Dermis blood vessel endothelial cell (primary cell): ENCODE measurements at places on chromosomes 5 and 9. TPM values are rescaled to one million over a fixed set of nuclear protein-coding genes. Genes with fewer than 3 reads are reported as not detected.

- DNase-seq = no peak
These were observed 2.4 kb downstream of the MACIR start for GRCh38 chr5:103260951-103261350.

- DNase-seq = no peak
These were observed 35.2 kb upstream of the PDE8B start for GRCh38 chr5:77175231-77175630.

DNA sequence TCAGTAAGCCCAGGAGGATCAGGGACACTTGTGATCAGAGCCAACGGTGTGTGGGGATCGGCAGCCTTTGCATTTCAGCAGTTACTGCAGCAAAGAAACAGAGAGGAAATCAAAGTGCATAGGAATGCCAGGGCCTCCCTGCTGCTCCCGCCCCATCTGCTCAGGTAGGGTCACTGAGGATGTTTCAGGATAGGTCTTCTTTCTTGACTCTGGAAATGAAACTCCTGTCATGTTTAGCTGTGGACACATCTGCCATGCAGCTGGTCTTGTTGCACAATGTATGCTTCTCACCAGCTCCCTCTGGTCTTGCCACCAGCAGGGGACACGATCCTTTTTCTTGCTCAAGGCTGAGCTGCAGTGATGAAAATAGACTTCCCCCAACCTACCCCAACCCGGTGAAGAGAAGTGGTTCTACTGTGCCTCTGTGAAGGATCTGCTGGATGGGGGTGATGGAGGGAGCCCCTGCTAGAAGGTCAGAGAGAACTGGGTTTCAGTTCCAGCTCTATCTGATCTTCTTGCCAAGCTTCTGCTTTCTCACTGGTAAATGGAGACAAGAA is 185.2 kb upstream of the KLF4 start:
- no peak for DNase-seq

- DNase-seq = peak; percentile 18
These were observed 50.7 kb downstream of the P4HA2 start for GRCh38 chr5:132176987-132177386.

Gene KIF4B
- total RNA-seq = 0.17 and 0.42 TPM in 2 replicates

DNA sequence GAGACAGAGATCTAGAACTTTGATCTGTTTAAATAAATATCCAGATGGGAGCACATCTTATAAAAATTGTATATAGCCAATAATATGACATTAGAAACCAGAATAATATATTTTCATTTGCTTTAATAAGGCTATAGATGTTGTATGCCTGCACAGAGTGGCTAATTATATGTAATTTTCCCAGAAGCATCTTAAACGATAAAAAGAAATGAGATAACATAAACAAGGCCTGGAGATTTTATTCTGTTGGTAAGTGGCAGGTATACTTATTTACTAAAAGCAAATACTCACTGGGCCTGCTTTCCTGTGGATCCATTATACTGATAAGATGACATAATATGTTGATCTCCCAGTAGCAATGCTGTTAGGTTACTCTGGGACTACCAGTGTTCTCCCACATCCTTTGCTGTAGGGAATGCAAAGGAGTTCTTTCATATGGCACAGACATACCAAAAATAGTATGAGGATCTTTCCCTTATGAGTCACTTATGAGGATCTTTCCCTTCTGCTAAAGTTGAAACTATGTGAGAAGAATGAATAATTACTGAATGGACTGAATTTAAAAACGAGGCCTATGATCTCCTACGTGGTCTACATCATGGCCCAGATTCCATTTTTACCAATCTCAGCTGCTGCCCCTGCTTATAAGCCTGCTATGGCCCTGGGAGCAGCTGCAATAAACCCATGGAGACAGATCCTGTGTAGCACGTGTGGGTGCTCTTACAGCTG is 112.1 kb downstream of the NUDT12 start:
- no peak for DNase-seq

DNA sequence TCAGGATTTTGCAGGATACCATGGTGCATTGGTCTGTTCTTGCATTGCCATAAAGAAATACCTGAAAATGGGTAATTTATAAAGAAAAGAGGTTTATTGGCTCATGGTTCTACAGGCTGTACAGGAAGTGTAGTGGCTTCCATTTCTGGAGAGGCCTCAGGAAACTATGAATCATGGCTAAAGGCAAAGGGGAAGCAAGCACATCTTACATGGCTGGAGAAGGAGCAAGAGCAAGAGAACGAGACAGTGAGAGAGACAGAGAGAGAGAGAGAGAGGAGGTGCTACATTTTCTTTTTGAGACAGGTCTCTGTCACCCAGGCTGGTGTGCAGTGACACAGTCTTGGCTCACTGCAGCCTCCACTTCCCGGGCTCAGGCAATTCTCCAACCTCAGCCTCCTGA is 43.9 kb downstream of the P4HA2 start:
- peak; percentile 28 for DNase-seq

- DNase-seq = peak; percentile 80
These were observed 16.4 kb upstream of the SPINK6 start for GRCh38 chr5:148186248-148187003.

Gene PAIP1
- total RNA-seq = 88.2 and 139 TPM in 2 replicates

GRCh38 chr9:125759764-125760129 is 12.6 kb downstream of the PBX3 start:
- DNase-seq = no peak

DNA sequence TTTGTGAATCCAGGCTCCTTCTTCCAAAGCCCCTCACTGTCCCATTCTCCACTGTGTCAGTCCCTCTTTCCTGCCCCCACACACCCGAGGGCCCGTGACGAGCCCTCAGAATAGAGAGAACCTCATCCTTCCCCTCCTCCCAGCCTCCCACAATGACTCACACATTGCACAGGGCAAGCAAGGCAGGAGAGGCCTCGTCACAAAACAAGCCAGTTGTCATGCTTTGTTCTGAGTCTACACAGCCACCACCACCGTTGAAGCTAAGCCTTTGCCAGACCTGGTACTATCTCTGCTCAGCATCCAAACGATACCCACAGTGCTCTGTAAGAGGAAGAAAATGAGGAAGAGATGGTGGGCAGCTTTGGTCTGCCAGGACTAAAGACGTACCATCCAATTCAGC is 142.2 kb upstream of the ZNF366 start:
- no peak for DNase-seq

GRCh38 chr5:125484272-125484741 is 737.9 kb upstream of the ZNF608 start:
- DNase-seq = peak; percentile 64

- no peak for DNase-seq
These were observed 372.0 kb downstream of the CDH9 start for GRCh38 chr5:26666371-26666770.

- DNase-seq = no peak
These were observed 58.0 kb downstream of the GRAMD2B start for GRCh38 chr5:126481243-126481642.

Gene SLC31A2
- 4.2 and 7.3 TPM in 2 replicates for total RNA-seq

DNA sequence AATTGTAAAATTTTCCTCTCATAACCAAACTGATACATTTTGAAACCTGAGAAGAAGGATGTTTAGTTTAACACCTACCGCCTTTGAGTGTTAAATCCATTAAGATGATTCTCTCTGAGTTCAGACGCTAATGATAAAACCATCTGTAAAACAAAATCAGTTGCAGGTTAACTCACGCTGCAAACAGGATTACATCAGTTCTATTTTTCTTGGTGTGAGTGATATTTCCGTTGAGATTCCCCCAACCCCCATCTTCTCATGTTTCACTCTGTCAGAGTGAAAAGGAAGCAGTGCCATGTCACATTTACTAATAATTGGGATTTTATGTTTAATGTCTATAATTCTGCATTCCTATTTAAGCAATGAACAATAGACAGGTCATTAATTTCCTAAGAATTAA is 146.5 kb downstream of the FANCC start:
- DNase-seq = peak; percentile 87

Gene RBM22
- 31.3 and 35.9 TPM in 2 replicates for total RNA-seq

- no peak for DNase-seq
These were observed 2025.5 kb upstream of the NUDT12 start for GRCh38 chr5:105587963-105588662.

Gene UNC13B
- 39.7 and 48.1 TPM in 2 replicates for total RNA-seq

DNA sequence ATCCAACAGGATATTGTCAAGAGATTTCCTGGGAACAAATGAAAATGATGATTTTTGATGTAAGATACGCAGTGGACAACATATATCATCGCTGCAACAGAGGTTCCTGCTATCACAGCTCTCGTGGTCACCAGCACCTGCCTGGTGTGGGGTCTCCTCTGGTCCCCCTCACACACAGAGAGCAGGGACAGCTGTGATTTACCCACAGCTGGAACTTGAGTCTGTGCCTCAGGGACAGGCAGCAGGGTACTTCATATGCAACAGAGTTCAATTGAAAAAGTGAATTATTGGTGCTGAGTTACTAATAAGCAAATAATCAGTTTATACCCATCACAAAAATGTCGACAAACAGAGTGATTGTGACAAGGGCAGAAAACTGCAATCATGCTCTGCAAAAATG is 93.4 kb downstream of the LMX1B start:
- DNase-seq = no peak

DNA sequence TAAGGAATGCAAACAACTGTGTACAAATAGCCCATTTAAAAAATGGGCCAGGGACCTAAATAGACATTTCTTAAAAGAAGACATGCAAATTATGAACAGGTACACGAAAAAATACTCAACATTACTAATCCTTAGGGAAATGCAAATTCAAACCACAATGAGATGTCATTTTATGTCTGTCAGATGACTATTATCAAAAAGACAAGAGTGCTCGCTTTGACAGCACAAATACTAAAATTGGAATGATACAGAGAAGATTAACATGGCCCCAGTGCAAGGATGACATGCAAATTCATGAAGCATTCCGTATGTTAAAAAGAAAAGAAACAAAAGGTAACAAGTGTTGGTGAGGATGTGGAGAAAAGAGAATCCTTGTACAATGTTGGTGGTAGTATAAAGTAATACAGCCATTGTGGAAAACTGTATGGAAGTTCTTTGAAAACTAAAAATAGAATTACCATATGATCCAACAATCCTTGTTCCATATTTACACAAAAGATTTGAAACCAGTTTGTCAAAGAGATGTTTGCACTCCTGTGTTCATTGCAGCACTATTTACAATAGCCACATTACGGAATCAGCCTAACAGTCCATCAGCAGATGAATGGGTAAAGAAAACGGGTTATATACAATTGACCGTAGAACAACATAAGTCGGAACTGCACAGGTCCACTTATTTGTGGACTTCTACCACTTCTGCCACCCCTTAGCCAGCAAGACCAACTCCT is 47.2 kb upstream of the PCAT7 start:
- no peak for DNase-seq

- no peak for DNase-seq
These were observed 4.7 kb upstream of the FOXB2 start for GRCh38 chr9:77014597-77015263.

Gene TMC1
- total RNA-seq = 0.74 and 3.4 TPM in 2 replicates

Gene CCDC171
- 0.68 and 0.98 TPM in 2 replicates for total RNA-seq

- peak; percentile 23 for DNase-seq
These were observed 1356.4 kb downstream of the EFNA5 start for GRCh38 chr5:106314221-106314824.

GRCh38 chr5:88536146-88536545 is 267.5 kb upstream of the TMEM161B start:
- no peak for DNase-seq

Gene GBA2
- 95.2 and 121 TPM in 2 replicates for total RNA-seq

Gene KIF24
- 1.0 and 5.6 TPM in 2 replicates for total RNA-seq

DNA sequence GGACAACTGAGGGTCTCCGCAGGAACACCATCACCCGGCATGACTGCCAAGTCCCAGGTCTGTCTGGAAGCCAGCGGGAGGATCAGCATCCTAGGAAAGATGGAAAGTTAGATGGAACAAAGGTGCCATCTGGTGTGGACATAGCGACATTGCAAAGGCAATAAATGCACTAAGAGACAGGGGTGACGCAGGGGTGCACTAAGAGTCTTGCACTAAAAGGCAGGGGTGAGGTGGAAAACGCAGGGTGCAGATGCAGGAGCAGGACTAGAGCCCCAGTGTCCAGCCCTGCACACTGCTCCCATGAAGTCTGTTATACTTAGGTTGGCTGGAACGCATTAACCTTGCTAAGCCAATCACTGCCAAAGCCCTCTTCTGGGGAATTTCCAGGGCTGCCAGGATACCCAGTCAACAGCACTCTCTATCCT is 15.5 kb downstream of the ATOX1 start:
- peak; percentile 79 for DNase-seq

Gene DOK3
- 2.0 and 4.6 TPM in 2 replicates for total RNA-seq

DNA sequence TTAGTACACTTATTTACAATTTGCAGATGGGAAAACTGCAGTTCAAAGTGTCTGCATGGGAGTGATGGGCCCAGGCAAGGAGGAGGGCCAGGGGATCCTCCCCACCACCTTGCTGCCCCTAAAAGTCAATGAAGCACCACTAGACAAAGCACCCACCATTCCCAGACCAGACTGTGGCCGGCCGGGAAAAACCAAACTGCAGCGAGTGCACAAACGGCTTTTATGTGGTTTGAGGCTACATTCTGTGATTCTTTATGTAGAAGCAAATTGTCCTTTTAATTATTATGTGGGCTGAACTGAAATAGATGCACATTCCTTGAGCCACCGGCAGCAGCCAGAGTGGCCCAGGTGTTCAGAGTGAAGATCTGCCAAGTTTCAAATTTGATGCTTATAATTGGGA is 585.3 kb upstream of the KLF4 start:
- DNase-seq = no peak

GRCh38 chr5:122463221-122463620 is 151.2 kb downstream of the SNCAIP start:
- DNase-seq = no peak

Gene CNTLN
- total RNA-seq = 11.3 and 12.6 TPM in 2 replicates

DNA sequence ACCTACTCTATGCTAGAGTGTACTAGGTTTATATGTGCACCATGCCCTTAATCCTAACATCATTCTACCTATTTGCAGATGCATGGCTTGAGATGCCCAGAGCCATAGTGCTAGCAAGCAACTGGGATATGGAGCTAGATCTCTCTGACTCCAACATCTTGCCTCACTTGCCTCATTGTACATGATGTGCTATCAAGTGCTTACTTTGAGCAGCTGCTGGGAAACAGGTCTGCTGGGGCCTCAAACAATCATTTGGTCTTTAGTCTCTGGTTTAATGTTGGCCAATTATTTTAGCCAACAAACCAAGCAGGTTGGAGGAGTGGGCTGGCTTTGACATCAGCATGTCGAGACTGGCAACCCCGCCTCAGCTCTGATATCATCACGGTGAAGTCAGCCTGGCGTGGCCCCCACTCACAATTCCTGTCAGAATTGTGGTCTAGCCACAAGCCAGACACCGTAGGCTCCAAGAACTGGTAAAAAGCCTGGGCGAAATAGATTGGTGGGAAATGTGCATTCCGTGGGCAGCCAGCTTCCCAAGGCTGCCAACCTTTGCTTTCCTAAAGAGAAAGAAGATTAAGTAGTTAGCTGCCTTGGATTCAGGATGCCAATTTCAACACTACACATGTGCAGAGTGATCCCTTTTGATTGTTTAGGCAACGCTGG is 21.1 kb upstream of the GAS1 start:
- DNase-seq = no peak

Gene PCAT7
- not detected in 2 replicates for total RNA-seq

GRCh38 chr5:89313804-89314588 is 431.0 kb upstream of the MEF2C start:
- DNase-seq = peak; percentile 32

Gene TNFSF15
- total RNA-seq = 2.0 and 5.4 TPM in 2 replicates

- no peak for DNase-seq
These were observed 2001.9 kb upstream of the C9orf72 start for GRCh38 chr9:29575219-29575618.

Gene PCDHGA5
- total RNA-seq = 0.74 and 0.85 TPM in 2 replicates

GRCh38 chr9:96751815-96752214 is 26.1 kb downstream of the ZNF510 start:
- no peak for DNase-seq
